ENCODE measurements at places on chromosomes 12 and 14. TPM values are rescaled to one million over a fixed set of nuclear protein-coding genes. Genes with fewer than 3 reads are reported as not detected.
A peak's percentile ranks its signal among the peaks of the same experiment; 100 is the strongest.

- peak overlapping the region; percentile 95 for H3K4me3 ChIP-seq
- no peaks in the 10 kb centered on the region for H3K27me3 ChIP-seq
- peak overlapping the region; percentile 96 for H3K27ac ChIP-seq
- H3K36me3 ChIP-seq = peaks cover 8% of the 10 kb centered on the region
- peaks cover 24% of the 10 kb centered on the region for H3K4me1 ChIP-seq
Measured at GRCh38 chr12:6494258-6494743, 399 bp downstream of the NCAPD2 start.

GRCh38 chr14:24192933-24193332, 2.3 kb downstream of the TM9SF1 start:
- H3K36me3 ChIP-seq = peaks cover 13% of the 10 kb centered on the region
- H3K4me3 ChIP-seq = no peak overlapping the region
- no peaks in the 10 kb centered on the region for H3K27me3 ChIP-seq
- H3K4me1 ChIP-seq = peaks cover 40% of the 10 kb centered on the region

- no peak for DNase-seq
- H3K4me3 ChIP-seq = no peak overlapping the region
- peaks cover 2% of the 10 kb centered on the region for H3K27me3 ChIP-seq
- H3K27ac ChIP-seq = no peak overlapping the region
- H3K36me3 ChIP-seq = no peaks in the 10 kb centered on the region
- no peaks in the 10 kb centered on the region for H3K4me1 ChIP-seq
Measured at GRCh38 chr14:42141328-42141727, 534.7 kb downstream of the LRFN5 start.

- no peak overlapping the region for H3K4me3 ChIP-seq
- H3K27me3 ChIP-seq = peaks cover 49% of the 10 kb centered on the region
- H3K4me1 ChIP-seq = no peaks in the 10 kb centered on the region
Measured at GRCh38 chr12:53805791-53806190, 54.0 kb upstream of the CISTR start.

DNA sequence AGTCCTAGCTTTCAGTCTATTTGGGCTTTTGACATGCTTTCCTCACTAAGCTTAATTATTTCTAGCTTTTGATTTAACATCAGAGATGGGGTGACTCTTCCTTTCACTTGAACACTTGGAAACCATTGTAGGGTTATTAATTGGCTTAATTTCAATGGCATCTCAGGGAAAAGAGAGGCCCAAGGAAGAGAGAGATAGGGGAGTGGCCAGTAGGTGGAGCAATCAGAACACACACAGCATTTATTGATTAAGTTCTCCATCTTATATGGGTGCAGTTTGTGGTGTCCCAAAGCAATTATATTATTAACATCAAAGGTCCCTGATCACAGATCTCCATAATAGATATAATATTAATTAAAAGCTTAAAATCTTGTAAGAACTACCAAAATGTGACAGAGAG, 1466.1 kb upstream of the SEL1L start:
- no peak for DNase-seq
- H3K4me1 ChIP-seq = no peaks in the 10 kb centered on the region
- no peak overlapping the region for H3K4me3 ChIP-seq
- no peak overlapping the region for H3K27ac ChIP-seq

- no peak overlapping the region for H3K4me3 ChIP-seq
- no peak for DNase-seq
- peaks cover 5% of the 10 kb centered on the region for H3K36me3 ChIP-seq
- H3K27ac ChIP-seq = no peak overlapping the region
Measured at GRCh38 chr14:75143761-75144527, 17.1 kb upstream of the NEK9 start.

- no peak for DNase-seq
- H3K36me3 ChIP-seq = peaks cover 13% of the 10 kb centered on the region
- no peak overlapping the region for H3K4me3 ChIP-seq
- H3K4me1 ChIP-seq = peaks cover 16% of the 10 kb centered on the region
Measured at GRCh38 chr12:132695431-132695830, 8.0 kb downstream of the PXMP2 start.

DNA sequence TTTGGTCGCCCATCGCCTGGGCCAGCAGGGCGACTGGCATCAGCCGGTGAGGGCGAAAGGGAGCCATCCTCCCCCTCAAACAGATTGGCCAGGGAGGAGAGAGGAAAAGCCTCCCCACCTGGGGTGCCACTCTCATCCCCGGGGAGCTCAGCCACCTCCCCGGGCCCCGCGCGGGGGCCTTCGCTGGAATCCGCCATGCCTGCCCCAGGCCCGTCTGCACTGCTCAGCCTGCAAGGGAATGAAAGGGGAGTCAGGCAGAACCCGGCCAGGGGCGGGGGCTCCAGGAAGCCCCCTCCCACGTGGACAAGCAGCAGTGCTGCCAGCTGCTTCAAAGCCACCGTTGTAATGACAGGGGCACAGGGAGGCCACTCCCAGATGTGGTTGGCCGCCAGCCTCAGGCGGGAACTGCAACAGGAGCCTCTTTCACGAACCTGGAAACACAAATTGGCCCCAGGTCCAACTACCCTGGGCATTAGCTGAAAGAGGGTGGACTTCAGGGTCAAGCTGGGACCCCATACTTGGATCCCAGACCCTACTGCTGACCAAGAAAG, 18.5 kb downstream of the TRPV4 start:
- no peak for DNase-seq
- H3K36me3 ChIP-seq = peaks cover 2% of the 10 kb centered on the region
- no peaks in the 10 kb centered on the region for H3K27me3 ChIP-seq
- H3K27ac ChIP-seq = no peak overlapping the region
- H3K4me1 ChIP-seq = peaks cover 9% of the 10 kb centered on the region

DNA sequence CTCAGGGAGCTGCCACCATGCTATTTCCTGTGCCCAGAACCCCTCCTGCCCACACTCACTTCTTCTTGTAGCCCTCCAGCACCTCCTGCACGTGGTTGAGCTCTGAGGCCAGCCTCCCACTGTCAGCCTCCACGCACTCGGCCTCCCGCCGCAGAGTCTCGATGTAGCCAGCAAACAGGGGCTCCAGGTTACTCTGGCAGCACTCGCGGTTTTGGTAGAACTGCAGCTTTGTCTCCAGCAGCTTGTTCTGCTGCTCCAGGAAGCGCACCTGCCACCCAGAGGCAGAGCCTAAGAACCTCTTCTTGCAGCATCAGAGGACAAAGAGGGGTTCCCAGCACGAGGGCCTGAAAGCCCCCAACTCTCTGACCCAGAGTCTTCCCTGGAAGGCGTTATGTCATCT, 2.1 kb downstream of the KRT83 start:
- no peaks in the 10 kb centered on the region for H3K4me1 ChIP-seq
- peak; percentile 46 for DNase-seq
- H3K36me3 ChIP-seq = peaks cover 1% of the 10 kb centered on the region
- H3K4me3 ChIP-seq = no peak overlapping the region
- H3K27me3 ChIP-seq = peaks cover 39% of the 10 kb centered on the region
- H3K27ac ChIP-seq = no peak overlapping the region

DNA sequence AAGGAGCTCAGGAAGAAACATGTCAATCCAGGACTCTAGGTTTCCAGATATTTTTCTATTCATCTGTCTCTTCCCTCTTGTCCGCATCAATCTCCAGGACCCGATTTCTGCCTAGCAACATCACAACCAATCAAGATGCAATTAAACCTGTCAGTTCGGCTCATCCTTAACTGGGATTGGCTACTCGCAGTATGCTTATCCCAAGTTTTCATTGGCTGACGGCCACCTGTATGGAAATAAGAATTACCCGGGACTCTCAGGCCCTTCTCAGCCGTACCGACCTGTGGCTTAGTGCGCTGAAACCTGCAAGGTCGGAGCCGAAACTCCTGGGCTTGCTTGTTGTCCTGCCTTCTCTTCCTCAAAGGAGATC, 20.4 kb upstream of the ATP5MC2 start:
- peaks cover 20% of the 10 kb centered on the region for H3K4me1 ChIP-seq
- H3K4me3 ChIP-seq = peak overlapping the region; percentile 33
- no peak for DNase-seq
- H3K27me3 ChIP-seq = peaks cover 55% of the 10 kb centered on the region
- H3K27ac ChIP-seq = no peak overlapping the region

GRCh38 chr14:102185360-102185759, 45.7 kb downstream of the WDR20 start:
- H3K4me3 ChIP-seq = no peak overlapping the region
- H3K4me1 ChIP-seq = peaks cover 53% of the 10 kb centered on the region
- no peaks in the 10 kb centered on the region for H3K27me3 ChIP-seq
- DNase-seq = no peak

- peaks cover 6% of the 10 kb centered on the region for H3K4me1 ChIP-seq
- no peaks in the 10 kb centered on the region for H3K36me3 ChIP-seq
- H3K27ac ChIP-seq = no peak overlapping the region
- DNase-seq = no peak
- H3K27me3 ChIP-seq = peaks cover 23% of the 10 kb centered on the region
Measured at GRCh38 chr12:106118-106591, 39.6 kb downstream of the IQSEC3 start.

GRCh38 chr14:31388687-31389413, 31.5 kb downstream of the HEATR5A start:
- H3K36me3 ChIP-seq = peaks cover 16% of the 10 kb centered on the region
- no peak overlapping the region for H3K4me3 ChIP-seq
- no peaks in the 10 kb centered on the region for H3K27me3 ChIP-seq
- peaks cover 15% of the 10 kb centered on the region for H3K4me1 ChIP-seq
- no peak for DNase-seq

- H3K27ac ChIP-seq = no peak overlapping the region
- H3K4me3 ChIP-seq = no peak overlapping the region
- no peak for DNase-seq
- no peaks in the 10 kb centered on the region for H3K4me1 ChIP-seq
- H3K36me3 ChIP-seq = peaks cover 1% of the 10 kb centered on the region
- H3K27me3 ChIP-seq = peaks cover 52% of the 10 kb centered on the region
Measured at GRCh38 chr12:113072136-113072535, 15.6 kb downstream of the DTX1 start.

DNA sequence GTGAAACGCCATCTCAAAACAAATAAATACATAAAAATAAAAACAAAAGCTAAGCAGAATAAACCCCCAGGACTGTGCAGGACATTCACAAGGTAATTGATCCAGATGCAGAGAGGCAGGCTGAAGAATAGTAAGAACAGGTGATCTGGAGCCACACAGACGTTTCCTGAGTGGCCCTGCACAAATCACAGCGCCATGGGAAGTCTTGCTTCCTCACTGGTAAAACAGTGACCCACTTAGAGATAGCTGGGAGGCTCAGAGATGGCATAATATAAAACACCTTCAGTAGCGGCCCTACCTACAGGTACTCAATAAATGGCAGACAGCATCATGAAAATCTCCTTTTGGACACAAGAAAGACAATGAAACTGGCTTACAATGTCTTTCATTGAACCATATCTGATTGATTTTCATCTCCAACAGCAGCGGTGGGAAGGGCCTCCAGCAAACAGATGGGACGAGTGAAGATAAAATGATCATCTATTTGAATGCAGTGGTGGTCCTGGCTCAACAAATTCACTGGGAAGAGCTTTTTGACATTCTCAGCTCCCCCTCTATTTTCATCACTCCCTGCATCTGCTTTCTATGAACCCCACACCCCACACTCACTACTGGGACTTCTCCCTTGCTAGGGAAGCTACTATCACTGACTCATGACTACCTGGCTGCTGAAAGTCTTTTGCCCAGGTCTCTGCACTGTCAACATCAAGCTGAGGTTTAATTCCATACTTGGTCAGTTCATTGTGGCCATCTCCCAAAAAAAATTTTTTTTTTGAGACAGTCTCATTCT, 63.9 kb downstream of the FOXN3 start:
- no peak for DNase-seq
- no peaks in the 10 kb centered on the region for H3K27me3 ChIP-seq
- peaks cover 15% of the 10 kb centered on the region for H3K36me3 ChIP-seq
- no peak overlapping the region for H3K27ac ChIP-seq

DNA sequence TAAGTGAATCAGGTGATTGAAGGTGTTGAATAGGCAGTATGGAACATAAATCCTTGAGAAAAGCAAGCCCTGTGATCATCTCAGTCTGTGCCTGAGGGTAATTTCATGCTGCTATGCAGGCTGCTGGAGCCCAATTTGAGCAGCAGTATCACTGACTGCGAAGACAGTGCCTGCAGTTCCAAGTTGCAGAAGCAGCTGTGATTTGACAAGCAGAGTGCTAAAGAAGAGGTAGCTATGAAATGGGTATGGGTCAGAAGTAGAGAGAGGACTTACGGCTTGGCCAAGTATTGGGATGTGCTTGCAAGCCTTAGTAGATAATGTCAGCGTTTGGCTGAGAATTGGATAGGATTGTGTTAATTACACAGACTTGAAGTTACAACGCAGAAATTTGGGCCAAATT, 22.5 kb downstream of the PIK3C2G start:
- peaks cover 3% of the 10 kb centered on the region for H3K4me1 ChIP-seq
- no peak overlapping the region for H3K4me3 ChIP-seq
- H3K36me3 ChIP-seq = no peaks in the 10 kb centered on the region
- DNase-seq = no peak
- H3K27me3 ChIP-seq = no peaks in the 10 kb centered on the region

GRCh38 chr14:57401501-57401900, 11.1 kb downstream of the NAA30 start:
- peaks cover 14% of the 10 kb centered on the region for H3K4me1 ChIP-seq
- H3K36me3 ChIP-seq = peaks cover 12% of the 10 kb centered on the region
- H3K4me3 ChIP-seq = no peak overlapping the region
- H3K27me3 ChIP-seq = no peaks in the 10 kb centered on the region

- no peaks in the 10 kb centered on the region for H3K27me3 ChIP-seq
- DNase-seq = no peak
- H3K4me3 ChIP-seq = no peak overlapping the region
- H3K4me1 ChIP-seq = peaks cover 24% of the 10 kb centered on the region
- no peak overlapping the region for H3K27ac ChIP-seq
Measured at GRCh38 chr14:59240356-59240755, 51.9 kb downstream of the DAAM1 start.

GRCh38 chr14:99187858-99188257, 84.1 kb downstream of the BCL11B start:
- no peaks in the 10 kb centered on the region for H3K36me3 ChIP-seq
- H3K4me3 ChIP-seq = no peak overlapping the region
- no peak for DNase-seq
- peaks cover 30% of the 10 kb centered on the region for H3K27me3 ChIP-seq
- no peak overlapping the region for H3K27ac ChIP-seq

DNA sequence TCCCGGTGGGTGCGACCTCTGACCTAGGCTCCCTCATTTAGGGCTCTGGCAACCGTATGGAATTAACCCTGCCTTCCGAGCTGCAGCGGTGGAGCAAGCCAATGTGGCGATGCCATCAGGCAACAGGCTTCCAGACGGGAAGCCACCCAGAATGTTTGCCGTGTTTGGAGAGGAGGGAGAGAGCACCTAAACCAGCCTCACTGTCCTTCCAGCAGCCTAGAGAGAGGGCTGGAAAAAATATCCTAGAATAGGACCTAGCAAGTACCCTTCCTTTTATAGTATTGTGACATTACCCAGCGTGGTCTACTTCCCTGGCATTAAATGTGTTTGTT, 287 bp upstream of the SLC2A13 start:
- peaks cover 4% of the 10 kb centered on the region for H3K27me3 ChIP-seq
- H3K27ac ChIP-seq = peak overlapping the region; percentile 80
- H3K4me3 ChIP-seq = peak overlapping the region; percentile 69
- H3K4me1 ChIP-seq = peaks cover 34% of the 10 kb centered on the region
- H3K36me3 ChIP-seq = no peaks in the 10 kb centered on the region

The TTC9 gene
- total RNA-seq = 1.6 TPM

The ANKRD9 gene
- 18.0 TPM for total RNA-seq

The PPP1CC gene
- 91.4 TPM for total RNA-seq

The BATF gene
- total RNA-seq = not detected

The NACA gene
- 537 TPM for total RNA-seq

The ARG2 gene
- total RNA-seq = 10.9 TPM

The PPM1H gene
- total RNA-seq = 55.9 TPM

The PRKD1 gene
- total RNA-seq = 11.1 TPM

The ARHGEF40 gene
- 144 TPM for total RNA-seq
